ENCODE measurements at places on chromosomes 3 and 15. TPM values are rescaled to one million over a fixed set of nuclear protein-coding genes. Genes with fewer than 3 reads are reported as not detected.

The PLA2G4D gene
- not detected for polyA plus RNA-seq

The GOLGA8S gene
- polyA plus RNA-seq, result not detected

- no peak for DNase-seq
These were observed 12.9 kb downstream of the SLC25A36 start for GRCh38 chr3:140954576-140954975.

DNA sequence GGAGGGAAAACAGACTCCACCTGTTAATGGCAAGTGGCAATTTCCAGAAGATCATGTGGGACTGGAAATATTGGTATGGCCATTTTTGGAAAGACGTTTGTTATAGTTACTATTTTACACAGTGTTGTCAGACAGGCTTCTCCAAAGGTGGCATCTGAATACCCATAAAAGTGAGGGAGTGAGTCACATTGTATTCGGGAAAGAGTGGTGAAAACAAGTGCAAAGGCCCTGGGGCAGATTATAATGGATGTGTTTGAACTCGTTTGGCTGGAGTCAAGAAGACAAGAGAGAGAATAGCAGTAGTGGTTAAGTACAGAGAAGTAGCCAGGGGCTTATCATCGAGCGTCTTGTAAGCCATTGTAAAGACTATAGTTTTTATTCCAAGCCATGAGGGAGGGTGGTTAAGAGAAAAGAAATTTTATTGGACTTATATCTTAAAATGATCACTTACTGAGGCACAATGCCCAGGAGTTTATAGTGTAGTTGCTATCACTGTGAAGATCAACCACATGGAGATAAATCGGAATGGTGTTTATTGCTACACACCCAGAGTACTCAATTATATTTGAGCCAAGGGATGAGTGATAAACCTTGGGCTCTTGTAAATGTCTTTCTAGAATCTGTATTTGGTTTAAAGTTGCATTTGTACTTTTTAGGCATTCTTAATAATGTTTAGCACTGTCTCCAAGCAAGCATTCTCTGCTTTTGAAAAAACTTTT lies 212.8 kb upstream of the KBTBD8 start:
- no peak for DNase-seq

Data from sigmoid colon (tissue), 7 donors.